ENCODE measurements at places on chromosomes 4 and X.

DNA sequence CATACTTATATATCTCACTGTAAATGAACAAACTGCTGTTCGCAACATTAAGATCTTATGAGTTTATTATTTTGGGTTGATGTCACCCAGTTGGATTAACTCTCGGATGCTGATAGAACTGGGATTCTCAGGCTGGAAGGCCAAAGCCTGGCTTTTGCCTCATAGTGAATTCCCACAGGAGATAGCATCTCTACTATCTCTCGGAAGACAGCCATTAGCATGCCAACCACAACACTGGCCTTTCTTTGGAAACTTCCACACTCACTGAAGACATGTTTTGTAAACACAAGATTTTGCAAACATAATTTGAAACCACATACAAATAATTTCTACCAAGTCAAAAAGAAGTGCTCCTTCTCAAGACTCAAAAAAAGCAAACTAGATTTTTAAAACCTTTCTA lies 4.5 kb upstream of the ATP6AP2 start:
- no peak for DNase-seq

DNA sequence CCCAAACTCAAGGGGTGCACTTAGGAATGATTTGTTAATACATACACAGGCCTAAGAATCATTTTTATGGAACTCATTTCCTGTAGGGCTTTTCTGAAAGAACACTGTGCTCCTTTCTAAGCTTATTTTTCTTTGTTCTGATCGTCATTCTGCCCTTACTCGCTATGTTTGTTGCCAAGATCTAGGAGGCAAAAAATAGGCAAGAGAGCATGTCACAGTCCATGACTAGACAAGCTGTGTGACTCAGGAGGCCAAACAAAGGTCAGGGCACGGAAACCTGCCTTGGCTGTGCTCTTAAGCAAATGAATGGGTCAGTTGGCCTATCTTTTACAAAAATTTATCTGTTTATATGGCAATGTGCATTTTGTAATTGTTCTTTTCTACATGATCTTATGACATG lies 42.5 kb upstream of the C1GALT1C1 start:
- no peak for DNase-seq

GRCh38 chr4:107791902-107792301 lies 32.8 kb upstream of the SGMS2 start:
- DNase-seq, result no peak

GRCh38 chr4:60134099-60134498 lies 1066.0 kb upstream of the ADGRL3 start:
- no peak for DNase-seq

DNA sequence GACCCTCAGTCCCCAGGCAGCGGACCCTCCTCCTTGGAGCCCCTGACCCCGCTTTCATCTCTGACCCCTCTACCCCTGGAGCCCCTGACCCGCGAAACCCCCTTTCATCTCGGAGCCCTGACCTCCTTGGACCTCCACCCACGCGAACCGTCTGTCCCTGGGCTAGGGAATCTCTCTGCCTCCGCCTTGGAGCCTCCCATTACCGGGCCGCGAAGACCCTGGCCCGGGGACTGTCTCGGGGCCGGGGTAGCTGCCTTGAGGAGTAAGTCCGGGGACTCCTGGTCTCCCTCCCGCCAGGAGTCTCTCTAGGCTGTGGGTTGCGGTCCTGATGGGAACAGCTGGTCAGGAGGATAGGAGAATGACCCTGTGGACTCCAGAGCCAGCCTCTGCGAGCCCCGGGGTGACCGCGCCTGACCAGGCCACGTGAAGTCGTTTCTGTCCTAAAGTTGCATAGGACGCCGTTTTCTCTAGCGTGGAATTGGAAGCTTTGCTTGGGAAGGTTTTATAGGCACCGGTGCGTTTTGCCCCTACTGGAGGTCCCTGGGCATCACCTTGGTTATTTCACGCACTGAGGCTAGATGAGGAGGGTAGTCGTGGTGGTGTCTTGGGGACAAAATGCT lies 824 bp downstream of the TBC1D14 start:
- DNase-seq, result no peak

GRCh38 chrX:2464677-2465166 lies 36.1 kb downstream of the DHRSX start:
- DNase-seq, result no peak

- DNase-seq, result no peak
Observed at GRCh38 chr4:16027114-16027513, 56.7 kb downstream of the PROM1 start.

GRCh38 chr4:79869597-79870237 lies 203.3 kb downstream of the ANTXR2 start:
- no peak for DNase-seq

DNA sequence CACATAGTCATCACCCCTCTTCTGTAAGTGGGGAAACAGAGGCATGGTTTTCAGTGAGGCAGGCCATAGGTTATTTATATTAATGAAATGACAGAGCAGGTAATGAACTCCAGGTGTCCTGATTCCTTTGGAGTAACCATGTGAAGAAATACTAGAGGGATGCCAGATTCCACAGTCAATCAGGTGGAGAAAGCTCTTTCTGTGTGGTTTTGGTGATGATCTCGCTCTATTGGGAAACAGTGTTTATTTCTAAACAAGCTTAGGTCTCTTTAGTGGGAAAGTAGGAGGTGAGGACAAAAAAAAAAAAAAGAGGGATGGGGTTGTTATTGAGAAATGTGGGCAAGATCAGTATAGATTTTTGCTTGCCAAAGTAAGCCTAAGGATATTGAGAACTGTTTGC lies 12.2 kb downstream of the DOCK11 start:
- no peak for DNase-seq

DNA sequence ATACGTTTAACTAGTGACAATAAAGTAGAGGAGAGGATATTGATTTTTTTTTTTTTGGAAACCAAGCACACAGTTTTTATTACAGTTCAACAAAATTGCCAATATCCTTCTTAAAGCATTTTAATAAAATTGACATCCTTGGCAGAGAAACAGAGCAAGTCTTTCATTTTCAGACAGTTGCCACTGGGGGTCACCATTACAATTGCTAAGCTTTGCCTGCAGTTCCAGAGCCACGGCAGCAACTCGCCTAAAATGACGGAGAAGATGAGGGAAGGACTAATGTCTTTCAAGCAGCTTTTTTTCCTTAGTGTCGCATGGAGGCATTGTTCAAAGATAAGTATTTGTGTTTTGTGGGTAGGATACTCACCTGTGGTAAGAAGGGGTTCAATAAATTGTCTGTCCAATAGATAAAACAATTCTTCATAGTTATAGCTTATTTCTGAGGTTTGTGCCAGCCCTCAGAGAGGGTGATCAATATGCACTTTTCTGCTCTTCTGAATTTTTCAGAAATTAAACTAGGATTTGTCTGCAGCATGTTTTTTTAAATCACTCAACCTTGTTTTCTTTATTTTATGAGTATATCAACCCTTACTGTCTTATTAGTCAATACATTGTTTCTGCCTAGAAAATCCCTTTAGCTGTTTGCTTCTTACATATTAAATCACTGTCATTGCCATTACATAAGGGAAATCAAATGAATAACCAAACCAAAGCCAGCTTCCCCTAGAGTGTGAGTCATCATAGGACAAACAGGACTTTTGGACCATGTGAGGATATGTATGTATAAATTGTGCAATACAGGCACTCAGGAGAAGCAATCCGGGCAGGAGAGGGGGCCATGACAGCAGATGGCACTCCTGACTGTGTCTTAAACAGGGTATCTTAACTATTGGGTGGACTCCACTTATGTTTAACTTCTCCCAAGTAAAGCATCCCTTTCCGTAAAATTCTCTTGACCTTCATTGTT lies 508.1 kb upstream of the ARX start:
- DNase-seq, result no peak

GRCh38 chr4:155855897-155856296 lies 10.2 kb downstream of the ASIC5 start:
- DNase-seq, result no peak

GRCh38 chr4:7150036-7150635 lies 42.2 kb upstream of the SORCS2 start:
- no peak for DNase-seq

DNA sequence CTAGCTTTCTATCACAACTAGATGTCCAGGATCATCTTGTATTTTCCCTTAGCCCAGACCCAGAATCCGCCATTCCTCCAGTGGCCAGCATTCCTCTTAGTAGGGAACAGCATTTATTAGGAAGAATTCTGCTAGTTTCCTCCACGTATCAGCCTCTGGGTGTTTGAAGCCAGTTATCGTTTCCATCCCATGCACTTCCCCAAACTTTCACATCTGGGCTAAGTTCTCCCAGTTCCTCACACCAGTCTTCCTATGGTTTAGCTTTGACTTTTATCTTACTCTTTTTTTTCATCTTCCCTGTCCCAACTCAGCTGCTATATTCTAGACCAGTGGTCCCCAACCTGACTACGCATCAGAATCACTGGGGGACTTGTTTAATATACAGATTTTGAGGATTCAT lies 53.5 kb upstream of the PRSS48 start:
- no peak for DNase-seq

- DNase-seq, result no peak
Observed at GRCh38 chr4:140568507-140569306, at the start of gene UCP1. Gene UCP1, minus strand, starts transcription at chr4:140568961. Its CDS starts 232 bp downstream, at chr4:140568729.

DNA sequence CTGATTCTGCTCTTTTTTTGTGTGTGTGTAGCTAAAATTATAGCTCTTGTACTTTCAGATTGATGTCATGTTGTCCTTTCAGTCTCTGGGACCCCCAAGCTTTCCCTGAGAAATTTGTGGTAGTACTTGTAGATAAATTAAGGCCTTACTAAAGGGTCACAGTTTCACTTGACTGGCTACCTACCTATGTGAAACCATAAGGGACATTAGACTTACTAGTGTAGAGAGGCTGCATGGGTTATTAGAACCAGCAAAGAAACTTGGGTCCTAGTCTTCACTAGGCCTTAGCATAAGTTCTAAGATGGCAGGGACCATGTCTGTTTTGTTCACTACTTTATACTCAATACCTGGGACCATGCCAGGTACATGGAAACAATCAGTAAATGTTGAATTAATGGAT lies 21.4 kb downstream of the WDR44 start:
- DNase-seq, result no peak

DNA sequence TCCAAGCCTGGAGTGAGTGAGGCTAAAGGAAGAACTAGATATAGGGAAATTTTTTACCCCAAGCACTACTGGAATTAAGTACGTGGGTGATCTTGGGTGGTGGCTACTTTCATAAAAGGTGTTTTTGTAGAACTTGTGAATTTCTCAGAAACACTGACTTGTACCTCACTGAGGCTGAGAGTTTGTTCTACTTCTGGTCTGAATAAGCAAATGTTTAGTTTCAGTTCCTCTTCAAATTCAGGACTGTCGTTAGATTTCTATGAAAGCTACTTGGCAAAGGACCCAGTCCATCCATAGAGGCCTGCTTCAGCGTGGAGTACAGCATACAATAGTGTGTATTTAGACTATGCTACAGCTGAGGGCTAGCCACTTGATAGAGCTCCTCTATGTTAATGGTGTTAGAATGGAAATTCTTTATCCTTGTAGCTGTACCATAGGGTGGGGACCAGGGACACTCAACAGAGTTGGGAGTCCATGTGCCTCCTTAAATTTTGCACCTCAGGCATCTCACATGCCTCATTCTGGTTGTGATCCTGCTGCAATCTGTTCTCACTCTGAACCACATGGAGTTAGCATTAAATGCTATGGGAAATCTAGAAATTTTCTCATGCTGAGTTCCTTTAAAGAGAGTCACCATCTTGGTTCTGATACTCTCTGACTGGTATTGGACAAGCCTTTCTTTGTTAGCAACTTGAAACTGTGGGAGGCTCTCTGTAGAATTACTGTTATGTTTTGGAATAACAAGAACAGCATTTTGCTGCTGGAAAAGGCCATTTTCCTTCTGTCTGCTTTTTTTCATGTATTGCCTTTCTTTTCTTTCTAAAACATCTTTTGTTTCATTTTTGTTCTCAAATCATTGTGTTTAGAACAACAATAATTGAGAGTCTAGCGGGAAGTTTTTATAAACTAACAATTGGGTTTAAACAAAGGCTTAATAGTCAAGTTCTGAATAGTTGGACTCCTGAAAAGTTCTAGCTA lies 86.8 kb downstream of the PDGFRA start:
- DNase-seq, result no peak

- DNase-seq, result no peak
Observed at GRCh38 chr4:2266821-2267220, 4.9 kb upstream of the MXD4 start.

- no peak for DNase-seq
Observed at GRCh38 chrX:109344678-109345077, 137.2 kb downstream of the GUCY2F start.

DNA sequence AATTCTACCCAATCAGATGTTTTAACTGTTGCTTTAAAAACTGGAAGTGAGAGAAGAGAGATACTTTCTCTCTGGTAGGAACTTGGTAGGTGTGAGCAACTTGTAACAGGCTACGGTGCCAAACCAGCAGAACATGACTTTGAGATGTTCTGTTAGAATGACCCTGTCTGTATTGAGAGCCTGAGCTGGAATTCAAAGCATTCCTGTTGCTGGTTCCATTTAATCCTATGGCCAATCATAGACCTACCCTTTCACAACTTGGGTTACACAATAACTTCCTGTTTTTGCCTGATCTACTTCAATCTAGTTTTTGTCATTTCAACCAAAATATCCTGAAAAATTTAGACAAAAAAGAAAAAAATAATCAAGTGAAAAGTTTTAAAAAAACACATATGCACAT lies 1.7 kb upstream of the PRRG1 start:
- no peak for DNase-seq

DNA sequence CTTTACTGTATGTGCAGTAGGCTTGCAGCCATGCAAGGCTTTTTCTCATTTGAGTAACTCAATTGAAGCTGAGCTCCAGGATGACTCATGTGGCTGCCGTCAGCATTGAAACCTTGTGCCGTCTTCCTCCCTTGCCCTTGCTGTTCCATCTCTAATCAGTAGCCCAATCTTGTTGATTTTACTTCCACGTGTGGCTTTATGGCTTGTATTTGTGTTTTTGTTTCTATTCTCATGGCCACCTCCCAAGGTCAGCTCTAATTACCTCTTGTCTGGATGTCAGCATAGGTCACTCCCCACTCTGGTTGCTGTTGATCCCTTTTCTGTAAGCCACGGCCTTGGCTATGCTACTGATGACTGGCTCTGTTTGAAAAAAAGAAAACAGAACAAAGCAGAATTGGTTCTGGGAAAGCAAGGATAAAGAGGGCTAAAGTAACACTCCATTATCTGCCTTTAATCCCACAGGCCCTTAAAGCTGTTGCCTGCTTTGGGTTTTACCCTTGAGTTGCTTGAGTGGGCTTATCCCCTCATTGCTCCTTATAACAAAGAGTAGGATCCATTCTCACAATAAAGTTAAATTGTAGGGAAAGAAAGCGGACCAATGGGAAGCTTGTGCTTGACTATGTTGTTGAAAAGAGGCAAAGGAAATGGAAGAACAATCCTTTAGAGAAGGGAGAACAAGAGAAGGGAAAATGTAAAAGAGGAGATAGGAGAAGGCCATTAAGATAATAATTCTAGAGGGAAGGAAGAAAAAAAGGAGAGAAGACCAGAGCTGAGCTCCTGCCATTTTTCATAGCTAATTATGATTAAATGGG lies 173.9 kb upstream of the PGRMC2 start:
- no peak for DNase-seq

- no peak for DNase-seq
Observed at GRCh38 chrX:16953606-16954211, 7.3 kb downstream of the REPS2 start.

- no peak for DNase-seq
Observed at GRCh38 chr4:91935217-91935616, 368.5 kb upstream of the GRID2 start.

All from activated CD8-positive, alpha-beta memory T cell treated with anti-CD3 and anti-CD28 coated beads for 4 hours (primary cell).